ENCODE measurements at places on chromosomes 4 and X.

DNA sequence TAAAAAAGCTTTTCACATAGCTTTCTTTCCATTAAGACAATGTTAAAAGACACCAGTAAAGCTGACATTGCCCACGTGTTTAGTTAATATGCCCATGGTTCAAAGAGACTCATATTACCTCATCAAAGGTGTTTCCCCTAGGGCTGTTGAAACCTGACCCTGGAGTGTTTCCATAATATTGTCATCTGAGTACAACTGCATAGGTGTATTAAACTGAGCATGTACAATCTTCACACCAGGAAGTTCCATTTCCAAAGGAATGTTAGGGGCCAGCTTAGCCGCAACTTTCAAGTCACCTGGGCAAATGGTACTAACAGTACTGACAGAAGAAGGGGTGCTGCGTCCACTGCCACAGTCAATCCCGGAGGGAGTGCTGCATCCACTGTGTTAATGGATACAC is 27.1 kb downstream of the PDLIM3 start:
- DNase-seq: no peak

- DNase-seq: peak; percentile 29
Observed at GRCh38 chr4:127622921-127623796, 9.6 kb upstream of the INTU start.

GRCh38 chr4:3299122-3299975 is 6.5 kb downstream of the RGS12 start:
- no peak for DNase-seq

DNA sequence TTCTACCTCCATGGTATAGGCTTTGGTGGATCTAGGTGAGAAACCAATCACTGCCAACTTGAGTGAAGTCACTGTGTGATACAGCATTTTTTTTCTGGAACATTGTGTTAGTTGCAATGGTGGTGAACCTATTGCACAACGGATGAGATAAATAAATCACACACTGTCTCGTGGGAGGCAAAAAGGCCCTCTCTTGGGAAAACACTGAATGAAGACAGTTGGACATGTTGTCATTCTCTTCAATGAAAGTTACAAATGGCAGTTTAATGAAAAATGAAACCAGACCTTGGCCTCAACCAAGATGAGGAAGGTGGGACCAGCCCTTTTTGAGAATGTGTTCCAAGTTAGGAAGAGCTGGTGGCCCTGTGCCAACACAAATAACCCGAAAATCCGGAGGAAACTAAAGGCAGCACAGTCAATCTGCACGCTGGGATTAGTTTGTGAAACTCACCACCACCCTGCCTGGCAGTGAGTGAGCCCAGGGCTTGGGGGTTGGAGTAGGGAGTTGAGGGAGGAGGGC is 5.4 kb upstream of the ADGRG2 start:
- DNase-seq: peak; percentile 2

DNA sequence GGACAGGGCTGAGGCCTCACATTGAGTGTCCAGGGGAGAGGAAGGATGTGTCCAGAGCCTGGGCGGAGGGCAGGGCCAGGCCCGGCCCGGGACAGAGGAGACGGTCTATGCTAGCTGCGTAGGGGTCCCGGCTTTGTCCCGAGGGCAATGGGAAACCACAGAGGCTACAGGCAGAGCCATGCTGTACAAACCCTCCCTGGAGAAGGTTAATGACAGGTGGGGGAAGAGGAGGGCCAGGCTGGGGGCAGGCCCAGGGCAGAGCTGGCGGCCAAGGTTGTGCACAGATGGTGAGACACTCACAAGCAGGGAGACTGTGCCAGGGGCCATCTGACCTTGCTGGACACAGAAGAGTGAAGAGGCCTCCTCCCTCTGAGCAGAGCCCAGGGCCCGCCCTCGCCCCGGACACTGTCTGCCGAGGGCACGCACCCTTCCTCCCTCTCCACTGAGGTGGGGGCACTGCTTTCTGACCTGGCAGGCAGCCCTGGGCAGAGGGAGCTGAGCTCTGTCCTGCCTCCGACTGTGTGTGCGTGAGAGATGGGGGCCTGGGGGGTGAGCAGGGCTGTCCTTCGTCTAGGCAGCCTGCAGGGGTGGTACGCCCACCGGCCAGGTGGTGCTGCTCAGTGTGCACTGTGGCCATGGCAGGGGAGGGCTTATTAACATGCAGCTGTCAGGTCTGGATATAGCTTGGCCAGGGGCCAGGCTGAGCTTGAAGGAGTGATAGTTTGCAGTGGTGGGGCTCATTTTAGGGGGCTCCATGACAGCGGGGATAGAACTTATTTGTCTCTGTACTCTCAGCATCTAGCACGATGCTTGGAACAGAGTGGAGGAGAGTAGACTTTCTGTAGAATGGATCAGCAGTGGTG is 75.7 kb upstream of the LRPAP1 start:
- DNase-seq: no peak

DNA sequence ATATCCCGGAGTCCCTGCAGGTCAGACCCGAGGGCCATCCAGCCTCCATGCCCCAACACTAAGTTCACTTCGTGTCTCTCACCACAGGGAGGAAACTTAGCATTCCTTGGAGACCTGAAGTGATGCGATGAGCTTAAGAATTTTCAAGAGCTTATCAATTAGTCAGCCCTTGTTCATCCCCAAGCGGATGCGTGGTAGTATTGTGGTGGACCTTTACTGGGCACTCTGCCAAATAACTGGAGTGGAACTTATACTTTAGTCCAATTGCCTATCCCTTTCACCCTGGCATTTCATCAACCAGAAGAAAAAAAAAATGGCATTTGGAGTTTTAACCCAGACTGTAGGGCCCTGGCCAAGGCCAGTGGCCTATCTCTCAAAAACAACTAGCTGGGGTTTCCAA is 137.1 kb downstream of the RELL1 start:
- DNase-seq: peak; percentile 97

GRCh38 chrX:21816136-21816535 is 23.3 kb upstream of the MBTPS2 start:
- no peak for DNase-seq

DNA sequence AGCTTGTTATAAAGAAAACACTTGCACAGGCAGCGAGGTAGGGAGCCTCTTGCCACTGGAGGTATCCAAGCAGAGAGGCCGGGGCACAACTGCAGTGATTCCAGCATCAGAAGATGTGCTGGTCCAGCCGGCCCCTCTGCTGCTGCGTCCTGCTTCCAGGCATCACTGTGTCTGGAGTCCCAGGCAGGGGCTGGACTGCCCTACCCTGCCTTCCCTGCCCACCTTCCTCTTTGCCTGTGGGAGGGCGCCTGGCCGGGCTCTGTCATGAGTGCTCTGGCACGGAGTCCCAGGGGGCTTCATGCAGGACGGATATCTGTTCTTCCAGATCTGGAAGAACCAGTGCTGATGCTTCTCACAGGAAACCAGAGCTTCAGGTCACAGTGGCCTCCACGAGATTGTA is 187.6 kb upstream of the PSAPL1 start:
- no peak for DNase-seq

DNA sequence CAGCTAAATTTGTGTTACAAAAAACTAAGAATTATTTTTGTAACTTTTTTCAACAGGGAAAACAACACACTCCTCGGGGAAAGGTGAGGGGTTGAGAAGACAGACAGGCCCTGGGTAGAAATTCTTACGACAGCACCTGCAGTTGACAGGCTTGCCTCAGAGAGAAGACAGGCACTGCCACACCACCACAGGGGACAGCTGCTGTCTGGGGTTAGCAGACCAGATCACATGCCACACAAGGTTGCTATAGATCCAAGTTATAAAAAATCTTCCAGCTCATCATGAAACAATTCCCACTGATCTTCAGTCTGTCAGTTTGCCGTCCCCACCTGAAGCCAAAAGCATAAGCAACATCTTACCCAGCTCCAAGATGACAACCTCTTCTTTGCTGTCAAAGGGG is 143.2 kb upstream of the ZCCHC13 start:
- DNase-seq: no peak

GRCh38 chr4:41455206-41455605 is 82.8 kb upstream of the LIMCH1 start:
- no peak for DNase-seq

GRCh38 chrX:103774070-103774642 is 2.5 kb upstream of the PLP1 start:
- DNase-seq: no peak

DNA sequence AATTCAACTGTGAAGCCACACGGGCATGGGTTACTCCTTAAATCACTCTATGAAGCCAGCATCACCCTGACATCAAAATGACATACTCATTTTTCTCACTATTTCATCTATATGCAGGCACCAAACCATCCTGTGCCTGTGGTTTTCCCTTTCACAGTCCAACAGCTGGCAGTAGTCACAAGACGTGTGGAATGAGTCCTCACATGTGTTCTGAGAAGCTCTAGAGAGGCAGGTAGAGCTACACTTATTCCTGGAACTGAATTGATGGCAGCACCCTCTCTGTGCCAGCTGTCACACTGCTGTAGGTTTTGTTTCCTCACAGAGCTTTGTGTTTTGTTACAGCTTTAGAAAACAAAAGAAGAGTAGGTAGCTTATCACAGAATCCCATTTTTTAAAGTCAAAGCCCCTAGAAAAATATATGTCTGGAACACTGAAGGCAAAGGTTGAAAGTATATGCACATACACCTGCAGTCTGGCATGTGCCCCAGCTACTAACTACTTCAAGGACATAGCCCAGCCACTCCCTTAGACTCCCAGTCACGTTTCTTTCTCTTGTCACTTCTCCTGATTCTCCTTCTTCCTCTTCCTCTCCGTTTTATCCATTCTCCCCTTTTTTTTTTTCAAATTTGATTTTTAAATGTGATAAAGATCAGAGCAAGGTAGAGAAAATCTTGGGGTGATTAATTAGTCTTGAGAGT is 107.1 kb downstream of the ANXA10 start:
- no peak for DNase-seq

DNA sequence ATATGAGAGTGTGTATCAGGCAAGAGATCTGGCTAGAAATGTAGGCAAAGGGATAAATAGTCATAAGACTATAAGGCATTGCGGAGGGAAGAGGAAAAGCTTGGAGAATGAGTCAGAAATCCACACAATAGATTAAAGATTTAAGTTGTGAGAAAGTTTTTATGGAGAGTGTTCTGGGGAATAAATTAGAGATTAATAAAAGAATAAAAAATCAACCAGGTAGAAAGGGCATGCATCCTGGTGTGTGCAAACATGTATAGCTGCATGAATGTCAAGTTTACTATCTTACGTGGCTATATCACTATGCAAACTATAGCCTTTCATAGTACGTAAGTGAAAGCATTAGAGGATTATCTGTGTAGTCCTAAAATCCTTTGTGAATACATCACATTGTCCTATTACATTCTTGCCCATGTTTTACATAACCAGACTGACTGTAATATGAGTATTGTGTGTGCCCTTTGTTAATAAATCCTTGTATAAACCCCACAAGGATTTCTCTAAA is 36.9 kb downstream of the SNCA start:
- DNase-seq: peak; percentile 38

GRCh38 chr4:3827616-3828492 is 61.7 kb downstream of the ADRA2C start:
- DNase-seq: no peak

- no peak for DNase-seq
Observed at GRCh38 chr4:6768539-6768905, 14.0 kb upstream of the KIAA0232 start.

GRCh38 chrX:80223982-80224579 is 196.2 kb upstream of the TENT5D start:
- no peak for DNase-seq

GRCh38 chr4:304969-305680 is at the start of gene ZNF732:
Gene ZNF732 (minus strand): TSS chr4:305474. CDS start chr4:305310, 164 bp downstream.
- DNase-seq: peak; percentile 86

GRCh38 chrX:141320801-141321200 is 78.5 kb upstream of the SPANXC start:
- DNase-seq: no peak

DNA sequence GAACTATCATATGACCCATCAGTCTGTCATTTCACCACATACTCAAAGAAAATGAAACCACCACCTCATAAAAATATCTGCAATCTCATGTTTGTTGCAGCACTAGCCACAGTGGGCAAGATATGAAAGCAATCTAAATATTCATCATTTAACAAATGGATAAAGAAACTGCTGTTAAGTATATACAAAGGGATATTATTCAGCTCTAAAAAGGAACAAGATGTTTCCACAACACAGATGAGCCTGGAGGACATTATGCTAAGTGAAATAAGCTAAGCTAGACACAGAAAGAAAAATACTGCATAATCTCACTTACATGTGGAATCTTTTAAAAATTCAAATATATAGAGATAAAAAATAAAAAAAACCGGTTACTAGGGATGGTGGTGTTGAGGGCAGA is 108.2 kb upstream of the BRWD3 start:
- DNase-seq: no peak

DNA sequence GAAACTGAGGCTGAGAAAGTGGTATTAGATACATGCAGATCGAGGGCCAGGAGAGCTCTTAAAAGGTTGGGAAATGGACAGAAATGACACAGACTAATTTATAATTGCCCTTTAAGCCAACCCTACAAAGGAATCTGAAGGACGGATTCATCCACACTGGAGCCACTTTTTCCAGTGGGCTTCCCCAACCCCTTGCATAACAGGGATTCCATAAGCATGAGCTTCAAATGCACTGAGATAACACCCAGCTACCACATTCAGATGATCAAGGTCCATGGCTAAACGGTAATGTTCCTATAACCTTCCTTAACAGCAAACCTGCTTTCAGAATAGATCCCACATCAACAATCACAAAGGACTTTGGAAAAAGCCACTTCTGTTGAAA is 34.2 kb downstream of the PLAC1 start:
- DNase-seq: no peak

- DNase-seq: peak; percentile 95
Observed at GRCh38 chr4:126850286-126850685, 782.5 kb upstream of the INTU start.

- peak; percentile 57 for DNase-seq
Observed at GRCh38 chr4:159248384-159249178, 145.7 kb downstream of the RAPGEF2 start.

DNA sequence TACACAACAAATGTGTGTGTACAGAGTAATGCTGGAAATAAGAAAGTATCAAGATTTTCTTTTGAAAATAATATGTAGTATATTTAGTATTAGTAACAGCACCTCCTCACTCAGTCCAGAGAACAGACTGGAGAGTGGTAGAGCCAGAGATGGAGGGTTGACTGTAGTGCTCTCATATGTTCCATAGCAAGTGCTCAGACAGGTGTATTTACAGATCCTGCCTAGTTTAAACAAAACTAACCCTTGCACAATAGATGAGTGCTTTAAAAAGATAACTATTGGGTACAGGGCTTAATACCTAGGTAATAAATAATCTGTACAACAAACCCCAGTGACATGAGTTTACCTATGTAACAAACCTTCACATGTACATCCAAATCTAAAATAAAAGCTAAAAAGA is 381.0 kb upstream of the EMCN start:
- DNase-seq: no peak

DNA sequence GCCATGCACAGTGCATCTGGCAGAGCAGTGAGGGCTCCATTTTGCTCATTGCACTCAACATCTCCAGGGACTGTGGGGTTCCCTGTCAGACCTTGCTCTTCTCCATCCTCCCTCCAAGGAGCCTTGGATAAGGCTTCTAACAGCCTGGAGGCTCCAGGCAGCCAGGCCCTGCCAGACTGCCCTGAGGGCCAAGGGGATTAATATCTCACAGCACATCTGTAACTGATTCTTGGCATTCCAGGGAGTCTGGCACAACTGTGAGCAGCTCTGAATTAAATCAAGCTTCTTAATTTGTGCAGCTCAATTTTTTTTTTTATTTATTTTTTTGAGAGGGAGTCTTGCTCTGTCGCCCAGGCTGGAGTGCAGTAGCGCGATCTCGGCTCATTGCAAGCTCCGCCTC is 224.5 kb upstream of the PGRMC2 start:
- no peak for DNase-seq

- DNase-seq: no peak
Observed at GRCh38 chr4:86569103-86569870, 24.8 kb upstream of the PTPN13 start.

GRCh38 chr4:152079079-152079478 is 318.3 kb upstream of the GATB start:
- DNase-seq: no peak

All from brain microvascular endothelial cell (primary cell).